ENCODE measurements at places on chromosomes 5 and 9.

DNA sequence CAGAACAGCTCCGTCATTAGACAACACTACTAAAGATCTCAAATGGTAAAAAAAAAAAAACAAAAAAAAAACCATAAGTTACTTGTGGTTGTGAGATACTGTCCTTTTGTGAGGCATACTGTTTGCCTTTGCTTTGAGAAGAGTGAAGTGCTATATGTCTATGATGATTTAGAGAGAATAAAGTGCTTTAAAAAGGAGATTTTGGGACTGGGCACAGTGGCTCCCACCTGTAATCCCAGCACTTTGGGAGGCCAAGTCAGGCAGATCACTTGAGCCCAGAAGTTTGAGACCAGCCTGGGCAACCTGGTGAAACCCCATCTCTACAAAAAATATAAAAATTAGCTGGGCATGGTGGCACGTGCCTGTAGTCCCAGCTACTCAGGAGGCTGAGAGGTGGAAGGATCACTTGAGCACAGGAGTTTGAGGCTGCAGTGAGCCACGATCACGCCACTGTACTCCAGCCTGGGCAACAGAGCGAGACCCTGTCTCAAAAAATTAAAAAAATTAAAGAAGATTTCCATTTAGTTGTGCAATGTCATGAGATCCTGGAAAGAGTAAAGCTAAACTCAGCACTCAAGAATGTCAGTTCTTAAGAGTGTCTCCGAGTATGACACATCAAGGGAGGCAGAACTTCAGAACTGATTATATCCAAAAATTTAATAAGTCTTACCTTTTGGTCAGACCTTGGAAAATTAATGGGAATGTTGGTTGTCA lies 87.3 kb downstream of the PRDM6 start:
- peak; percentile 51 for DNase-seq

GRCh38 chr5:176381423-176381822 lies 7.0 kb downstream of the NOP16 start:
- DNase-seq = no peak

- no peak for DNase-seq
These were observed 144.8 kb downstream of the MACROH2A1 start for GRCh38 chr5:135254183-135254582.

DNA sequence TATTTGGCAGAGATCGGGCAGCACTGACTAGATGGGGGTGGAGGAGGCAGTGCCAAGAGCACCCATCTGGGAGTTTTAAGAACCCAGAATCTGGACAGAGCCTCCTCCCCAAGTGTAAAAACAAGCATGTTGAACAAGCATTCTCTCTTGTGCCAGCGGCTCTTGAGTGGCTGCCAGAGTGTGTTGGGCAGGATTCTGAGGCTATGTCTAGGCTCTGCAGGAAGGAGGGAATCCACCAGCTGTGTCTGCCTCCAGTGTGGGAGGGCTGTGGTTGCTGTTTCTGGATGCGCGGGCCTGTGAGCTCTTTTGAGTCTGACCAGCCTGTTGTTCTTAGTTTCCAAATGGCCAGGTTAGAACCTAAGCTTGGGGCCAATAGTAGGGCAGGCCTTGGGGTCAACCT lies 39.8 kb downstream of the HMCN2 start:
- no peak for DNase-seq

DNA sequence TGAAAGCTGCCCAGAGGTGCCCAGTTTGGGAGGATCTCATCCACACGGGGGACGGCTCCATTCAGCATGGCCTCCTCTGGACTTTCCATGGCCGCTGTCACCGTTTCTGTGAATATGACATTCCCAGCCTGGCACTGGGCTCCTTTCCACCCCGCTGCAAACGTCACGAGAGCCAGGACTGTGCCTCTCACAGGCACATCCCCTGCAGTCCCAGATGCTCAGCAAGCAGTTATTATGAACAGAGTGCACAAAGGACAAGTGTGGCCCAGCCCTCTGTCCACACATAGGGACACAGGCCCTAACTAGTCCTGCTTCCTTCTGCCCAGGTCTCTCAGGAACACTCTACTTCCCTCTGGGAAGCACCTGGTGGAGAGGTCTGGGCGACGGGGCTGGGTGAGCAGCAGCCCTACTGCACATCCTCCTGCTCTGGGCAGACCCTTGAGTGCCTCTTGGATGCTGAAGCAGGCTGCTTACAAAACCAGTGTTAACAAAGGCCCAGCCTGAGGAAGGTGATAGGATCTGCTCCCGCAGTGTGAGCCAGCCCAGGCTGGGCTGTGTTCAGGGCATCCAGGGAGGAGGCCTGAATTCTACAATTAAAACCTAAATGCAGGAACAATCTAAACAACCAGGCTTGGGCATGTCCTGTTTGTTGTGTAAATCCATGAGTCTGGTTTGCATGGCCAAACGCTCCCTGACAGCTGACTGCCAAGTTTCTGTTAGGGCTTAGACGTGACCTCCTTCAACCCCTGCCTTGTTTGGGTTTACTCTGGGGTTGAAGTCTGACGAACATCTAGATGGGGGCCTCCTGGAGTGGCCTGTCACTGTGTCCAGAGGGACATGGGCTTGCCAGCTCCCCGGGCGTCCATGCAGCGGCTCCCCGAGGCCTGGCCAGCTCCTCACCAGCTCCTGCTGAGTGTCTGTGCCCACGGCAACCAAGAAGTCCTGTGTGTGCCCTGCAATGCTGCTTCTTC lies 269.8 kb downstream of the GADD45G start:
- DNase-seq = no peak

DNA sequence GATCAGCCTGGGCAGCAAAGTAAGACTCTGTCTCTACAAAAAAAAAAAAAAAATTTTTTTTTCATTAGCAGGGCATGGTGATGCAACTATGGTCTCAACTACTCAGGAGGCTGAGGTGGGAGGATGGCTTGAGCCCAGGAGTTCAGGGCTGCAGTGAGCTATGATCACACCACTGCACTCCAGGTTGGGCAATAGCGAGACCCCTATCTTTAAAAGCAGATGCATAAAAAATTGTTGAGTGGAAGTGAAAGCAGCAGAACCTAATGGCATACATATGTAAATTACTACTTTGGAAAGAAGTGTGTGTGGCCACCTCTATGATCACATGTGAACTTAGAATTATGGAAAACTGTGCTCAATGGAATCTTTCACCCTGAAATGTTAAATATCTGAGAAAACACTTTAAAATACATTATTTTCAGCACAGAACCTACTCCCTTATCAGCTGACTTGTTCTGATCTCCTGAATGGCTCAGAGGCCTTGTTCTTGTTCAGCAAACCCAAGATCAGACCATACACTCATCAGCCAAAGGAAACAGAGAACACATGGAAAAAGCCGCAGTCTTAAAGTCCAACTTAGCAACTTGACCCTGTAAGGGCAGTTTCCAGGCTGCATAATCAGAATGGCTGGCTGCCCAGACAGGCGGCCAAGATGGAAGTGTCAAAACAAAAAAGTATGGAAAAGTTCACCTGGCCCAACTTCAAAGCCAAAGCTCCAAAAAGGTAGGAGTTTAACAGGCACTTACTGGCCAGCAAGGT lies 56.5 kb downstream of the SIL1 start:
- DNase-seq = no peak

- DNase-seq = no peak
These were observed 324.4 kb downstream of the PDE4D start for GRCh38 chr5:59569158-59569557.

DNA sequence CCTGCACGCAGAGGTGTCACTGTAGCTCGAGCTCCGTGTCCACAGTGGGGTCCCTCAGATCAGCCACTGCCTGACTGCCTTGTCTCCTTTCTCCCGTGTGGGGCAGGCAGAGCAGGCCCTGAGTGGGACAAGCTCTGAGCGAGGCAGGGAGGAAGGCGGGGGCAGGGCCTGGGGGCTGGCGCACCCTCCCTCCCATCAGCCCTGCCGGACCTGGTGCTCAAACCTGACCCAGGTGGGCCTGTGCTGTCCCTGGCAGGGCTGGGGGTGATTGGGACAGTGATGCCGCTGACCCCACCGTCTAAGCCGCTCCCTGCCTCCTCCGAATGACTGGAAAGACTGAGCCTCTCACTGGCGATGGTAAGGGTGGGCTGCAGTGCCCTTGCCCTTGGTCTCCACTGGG lies 60.9 kb downstream of the KCNT1 start:
- DNase-seq = no peak

GRCh38 chr9:122342323-122343050 lies 28.3 kb upstream of the PTGS1 start:
- no peak for DNase-seq

All from HS-5 (cell line).